Dorsolateral prefrontal cortex (tissue), 122 donors: ENCODE measurements at places on chromosomes 11 and 22.

- no peak for DNase-seq
Observed at GRCh38 chr11:103963648-103964047, 72.8 kb upstream of the DDI1 start.

DNA sequence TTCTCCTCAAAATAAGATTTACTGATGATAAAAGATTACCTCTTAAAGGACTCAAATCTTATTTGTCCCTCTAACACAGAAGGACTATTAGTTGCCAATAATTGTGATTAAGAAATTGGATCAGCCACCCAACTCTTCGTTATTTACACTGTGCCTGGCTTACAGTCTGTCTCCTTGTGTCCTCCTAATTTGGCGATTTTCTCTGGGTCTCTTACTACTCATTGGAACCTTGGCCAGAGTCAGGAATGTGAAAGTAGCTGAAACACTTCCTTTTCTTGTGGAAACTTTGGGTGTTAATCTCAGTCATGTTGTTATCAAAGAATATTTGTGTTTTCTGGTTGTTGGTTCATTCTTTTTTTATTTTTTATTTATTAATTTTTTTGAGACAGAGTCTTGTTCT is 83.2 kb downstream of the TEAD1 start:
- DNase-seq: no peak

DNA sequence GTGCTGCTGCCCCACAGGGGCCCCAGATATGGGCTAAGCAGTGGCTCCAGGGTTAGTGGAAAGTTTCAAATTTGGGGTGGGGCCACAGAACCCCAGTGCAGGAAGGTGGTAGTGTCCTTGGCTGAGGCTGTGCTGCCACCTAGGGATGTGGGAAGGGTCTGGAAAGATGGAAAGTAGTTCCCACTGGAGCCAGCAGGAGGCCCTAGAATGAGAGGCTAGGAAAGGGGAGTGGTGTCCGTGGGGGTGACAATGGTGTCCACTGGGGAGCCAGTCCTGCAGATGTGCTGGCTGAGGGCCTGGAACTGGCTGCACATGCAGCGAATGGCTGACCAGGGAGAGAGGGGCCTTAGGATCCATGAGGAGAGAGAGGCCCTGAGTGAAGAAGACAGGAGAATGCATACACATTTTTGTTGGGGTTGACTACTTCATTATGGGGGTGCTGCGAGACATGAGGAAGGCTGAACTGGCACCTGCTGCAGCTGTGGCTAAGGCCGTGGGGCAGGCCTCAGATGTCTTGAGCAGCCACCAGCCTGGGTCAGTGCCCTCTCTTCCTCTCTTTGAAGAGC is 21.1 kb downstream of the RFPL3 start:
- peak; percentile 77 for DNase-seq

- no peak for DNase-seq
Observed at GRCh38 chr11:19508165-19508564, 204.5 kb upstream of the NAV2 start.

- DNase-seq: peak; percentile 42
Observed at GRCh38 chr22:46070215-46070802, 80.0 kb upstream of the PPARA start.

GRCh38 chr11:118789501-118790356 is 1.2 kb downstream of the DDX6 start:
- DNase-seq: no peak

GRCh38 chr11:86918496-86918895 is 36.7 kb downstream of the FZD4 start:
- DNase-seq: no peak

DNA sequence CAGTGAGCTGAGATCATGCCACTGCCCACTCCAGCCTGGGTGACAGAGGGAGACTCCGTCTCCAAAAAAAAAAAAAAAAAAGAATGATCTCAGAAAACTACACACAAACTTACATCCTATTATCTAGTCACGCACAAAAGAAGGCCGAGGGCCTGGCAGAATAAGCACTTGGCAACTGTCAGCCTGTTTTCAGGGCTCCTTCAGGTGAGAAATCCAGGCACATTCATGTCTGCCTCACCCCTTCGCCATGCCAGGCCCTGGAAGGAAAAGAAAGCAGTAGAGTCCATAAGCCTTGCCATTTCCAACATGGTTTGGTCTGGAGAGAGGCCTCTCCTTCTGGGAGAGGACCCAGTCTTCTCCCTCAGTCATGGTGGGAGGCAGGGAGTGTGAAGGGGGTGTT is 30.9 kb downstream of the C11orf58 start:
- no peak for DNase-seq

DNA sequence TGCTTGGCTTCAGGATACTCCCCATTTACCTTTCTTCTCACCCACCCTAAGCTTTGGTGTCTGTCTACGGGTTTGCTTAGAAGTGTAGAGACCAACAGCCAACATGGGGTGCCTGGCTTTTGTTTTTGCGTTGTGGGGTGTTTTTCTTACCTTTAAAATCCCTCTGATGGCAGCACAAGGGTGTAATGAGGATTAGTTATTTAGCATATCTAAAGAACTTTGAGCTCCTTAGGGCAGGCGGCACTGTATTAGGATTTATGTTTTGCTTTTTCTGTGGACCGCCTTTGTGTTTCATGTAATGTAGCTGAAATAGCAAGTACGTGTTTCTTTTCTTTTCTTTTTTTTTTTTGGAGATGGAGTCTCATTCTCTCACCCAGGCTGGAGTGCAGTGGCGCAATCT is 8.9 kb downstream of the AP2A2 start:
- DNase-seq: no peak

GRCh38 chr11:2693271-2694261 is 6.2 kb downstream of the KCNQ1OT1 start:
- DNase-seq: peak; percentile 70

- DNase-seq: no peak
Observed at GRCh38 chr11:130644187-130644586, 195.7 kb downstream of the ADAMTS15 start.

- no peak for DNase-seq
Observed at GRCh38 chr11:126833065-126833464, 167.5 kb downstream of the KIRREL3 start.

GRCh38 chr22:38284042-38284402 is 11.2 kb upstream of the TMEM184B start:
- DNase-seq: no peak

- DNase-seq: no peak
Observed at GRCh38 chr11:34805937-34806336, 110.2 kb downstream of the APIP start.

DNA sequence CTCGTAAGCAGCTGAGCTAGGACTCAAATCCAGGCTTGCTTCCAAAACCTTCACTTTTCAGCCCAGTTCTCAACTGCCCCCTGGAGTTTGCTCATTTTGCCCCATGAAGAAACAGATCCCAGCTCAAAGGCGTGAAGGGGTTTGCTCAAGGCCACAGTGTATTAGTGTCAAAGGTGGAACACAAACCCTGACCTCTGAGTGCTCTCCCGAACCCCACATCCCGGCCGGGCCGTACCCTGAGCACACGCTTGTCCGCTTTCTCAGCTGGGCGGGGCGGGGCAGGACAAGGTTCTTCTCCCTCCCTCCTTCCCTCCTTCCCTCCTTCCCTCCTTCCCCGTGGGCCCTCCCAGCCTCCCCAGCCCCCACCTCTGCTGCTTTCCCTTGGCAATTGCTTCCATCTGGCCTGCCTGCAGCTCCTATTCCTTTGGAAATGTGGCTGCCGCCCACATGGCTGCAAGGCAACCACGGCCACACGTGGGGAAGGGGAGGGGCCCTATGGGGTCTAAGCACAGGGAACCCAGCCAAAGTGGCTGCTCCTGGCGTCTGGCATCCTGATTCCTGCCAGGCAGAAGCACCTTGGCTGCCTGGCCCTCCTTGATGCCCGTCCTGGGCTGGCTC is 4.1 kb downstream of the ST3GAL4 start:
- DNase-seq: peak; percentile 84

DNA sequence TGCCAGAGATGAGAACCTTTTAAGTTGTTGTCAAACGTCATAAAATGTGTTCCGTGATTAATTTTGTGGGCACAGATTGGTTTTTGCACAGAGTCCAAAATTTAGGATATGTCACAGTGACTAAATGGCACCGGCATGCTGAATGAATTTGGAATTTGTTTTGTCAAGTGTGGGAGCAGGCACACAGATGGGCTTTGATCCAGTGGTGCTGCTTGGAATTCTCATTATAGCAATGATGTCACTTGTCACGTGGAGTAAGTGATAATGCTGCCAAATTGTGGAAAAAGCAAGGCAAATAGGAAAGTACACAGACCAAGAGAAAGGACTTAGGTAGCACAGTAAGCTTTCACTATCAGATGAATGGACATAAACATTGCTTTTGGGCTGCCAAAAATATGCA is 8.0 kb upstream of the LIN7C start:
- no peak for DNase-seq

GRCh38 chr22:35749808-35750207 is 32.1 kb downstream of the APOL5 start:
- DNase-seq: no peak

DNA sequence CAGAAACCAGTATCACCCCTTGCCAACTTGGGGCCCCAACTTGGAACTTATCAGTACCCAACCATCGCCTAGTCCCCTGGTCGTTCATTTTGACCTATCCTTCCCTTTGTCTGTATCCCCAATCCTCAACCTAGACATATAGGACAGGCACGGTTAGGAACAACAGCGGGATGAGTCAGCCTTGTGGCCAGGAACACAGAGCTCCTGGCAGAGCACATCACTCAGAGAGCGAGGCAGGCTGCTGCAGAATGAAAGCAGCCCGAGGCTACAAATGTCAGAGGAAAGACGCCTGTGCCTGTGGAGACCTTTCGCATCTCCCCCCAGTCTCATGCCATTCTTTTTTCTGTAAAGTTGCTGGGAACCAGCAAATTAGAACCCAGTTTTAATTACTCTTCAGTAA is 14.6 kb downstream of the DKK3 start:
- DNase-seq: peak; percentile 90

- DNase-seq: no peak
Observed at GRCh38 chr11:5038341-5038740, 8.0 kb upstream of the OR52J3 start.

DNA sequence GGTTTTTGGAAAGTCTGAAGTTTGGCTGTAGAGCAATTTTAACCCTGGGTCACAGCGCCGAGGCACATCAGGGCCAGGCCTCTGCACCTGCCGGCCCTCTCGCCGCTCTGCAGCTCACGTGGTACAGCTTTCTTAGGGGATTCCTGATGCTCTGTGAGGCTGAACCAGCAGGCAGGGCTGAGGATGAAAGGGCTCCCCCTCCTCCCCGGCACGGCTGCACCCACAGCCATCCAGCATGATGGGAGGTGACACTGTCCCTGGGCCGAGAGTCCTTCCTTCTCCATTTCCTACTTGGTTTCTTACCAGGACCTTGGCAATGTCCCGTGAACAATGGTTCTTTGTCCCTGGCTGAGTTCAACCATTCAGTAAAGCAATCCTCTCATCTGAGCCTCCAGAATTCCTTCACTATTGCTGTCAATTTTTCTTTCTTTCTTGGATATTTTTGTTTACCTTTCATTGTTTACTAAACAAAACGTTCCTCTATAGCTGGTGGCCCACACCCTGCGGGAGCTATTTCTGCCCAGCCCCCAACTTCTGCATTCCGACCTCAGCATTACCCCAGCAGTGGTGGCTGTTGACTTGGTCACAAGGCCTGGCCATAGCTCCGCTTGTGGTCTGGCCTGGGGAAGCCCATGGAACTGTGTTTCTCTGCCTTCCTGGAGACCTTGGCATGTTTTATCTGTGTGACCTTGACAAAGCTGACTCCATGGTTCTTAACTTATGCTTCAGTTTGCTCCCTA is 172.8 kb upstream of the B3GAT1 start:
- no peak for DNase-seq

- no peak for DNase-seq
Observed at GRCh38 chr11:112662554-112662953, 298.7 kb upstream of the NCAM1 start.

GRCh38 chr11:93729129-93729616 is 12.1 kb downstream of the TAF1D start:
- no peak for DNase-seq

DNA sequence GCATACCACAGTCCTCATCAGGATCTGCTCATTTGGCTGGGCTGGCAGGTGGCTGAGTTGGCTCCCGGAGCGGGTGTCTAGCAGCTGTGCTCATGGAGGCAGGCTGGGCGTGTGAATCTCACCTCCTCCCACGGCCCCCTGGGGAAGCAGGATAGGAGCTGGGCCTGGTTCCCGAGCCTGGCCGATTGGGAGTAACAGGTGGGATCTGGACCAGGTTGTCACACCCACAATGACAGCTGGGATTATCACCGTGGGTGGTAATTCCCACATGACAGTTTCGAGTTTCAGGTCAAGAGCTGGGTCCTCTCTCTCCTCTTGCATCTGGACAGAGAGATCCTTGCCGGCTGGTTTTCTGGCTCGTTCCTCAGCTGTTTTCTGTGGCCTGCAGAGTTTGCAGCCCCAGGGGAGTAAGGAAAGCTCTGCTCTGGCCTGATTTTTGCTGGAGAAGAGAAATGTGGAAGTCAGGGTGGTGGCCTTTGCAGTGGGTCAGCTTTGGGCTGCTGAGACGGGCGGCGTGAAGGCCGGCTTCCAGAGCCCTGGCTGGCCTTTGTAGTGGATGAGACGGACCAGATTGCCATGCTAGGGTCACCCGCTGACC is 57.0 kb downstream of the BCR start:
- peak; percentile 91 for DNase-seq

DNA sequence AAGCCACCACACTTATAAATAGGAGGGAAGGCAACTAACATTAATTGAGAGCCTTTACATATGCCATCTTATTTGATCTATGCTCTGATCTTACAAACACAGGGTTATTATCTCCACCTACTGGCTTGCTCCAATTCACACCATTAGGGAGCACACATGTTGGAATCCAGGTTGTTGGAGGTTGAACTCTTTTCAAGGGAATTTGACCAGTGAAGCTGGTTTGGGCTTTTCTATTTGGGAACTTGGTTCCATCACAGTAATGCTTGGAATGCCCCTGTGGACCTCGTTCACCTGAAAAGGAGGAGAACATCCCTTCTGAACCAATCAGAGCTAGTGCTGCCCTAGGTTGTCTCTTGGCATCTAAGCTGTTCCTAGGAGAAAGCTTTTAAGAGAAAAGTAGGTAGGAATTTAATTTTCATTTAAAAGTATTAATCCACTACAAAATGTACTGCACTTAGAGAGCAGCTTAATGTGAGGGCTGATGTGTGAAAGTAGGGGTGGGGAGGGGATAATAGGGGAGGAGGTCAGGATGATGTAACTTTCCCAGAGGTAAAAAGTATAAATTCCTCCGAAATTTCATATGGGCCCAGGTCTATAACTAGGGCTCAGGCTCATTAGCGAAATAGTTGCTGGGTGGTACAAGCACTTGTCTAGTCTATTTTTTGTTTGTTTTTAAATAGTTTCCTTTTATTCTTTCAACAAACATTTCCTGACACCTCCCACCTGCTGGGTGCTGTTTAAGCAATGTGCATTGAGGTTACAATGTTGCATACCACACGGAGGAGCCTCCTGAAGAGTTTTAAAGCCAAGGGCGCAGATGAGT is 7.6 kb upstream of the MICAL2 start:
- DNase-seq: no peak

- no peak for DNase-seq
Observed at GRCh38 chr11:9090488-9091043, 833 bp downstream of the SCUBE2 start.

- no peak for DNase-seq
Observed at GRCh38 chr11:3879216-3879966, 23.9 kb downstream of the STIM1 start.

DNA sequence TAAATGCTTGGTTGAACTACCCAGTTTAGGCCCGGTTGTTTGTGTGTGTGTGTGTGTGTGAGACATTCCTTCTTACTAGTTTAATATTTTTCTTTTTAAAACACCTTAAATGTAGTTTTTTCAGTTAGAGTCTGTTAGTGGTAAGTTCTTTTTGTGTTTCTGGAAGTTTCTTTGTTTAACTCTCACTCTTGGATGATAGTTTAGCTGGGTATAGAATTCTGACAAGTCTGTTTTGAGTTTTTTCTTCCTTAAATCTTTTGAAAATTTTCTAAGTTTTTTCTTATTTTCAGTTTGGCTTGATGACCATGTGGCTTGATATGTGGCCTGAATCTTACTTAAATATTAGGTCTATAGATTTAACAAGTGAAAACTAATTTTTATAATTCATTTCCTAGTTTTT is 60.1 kb downstream of the PDE3B start:
- no peak for DNase-seq
